ENCODE measurements at places on chromosomes 4 and X.

- DNase-seq = peak; percentile 6
These were observed 37.9 kb downstream of the RAB40AL start for GRCh38 chrX:102975016-102975415.

DNA sequence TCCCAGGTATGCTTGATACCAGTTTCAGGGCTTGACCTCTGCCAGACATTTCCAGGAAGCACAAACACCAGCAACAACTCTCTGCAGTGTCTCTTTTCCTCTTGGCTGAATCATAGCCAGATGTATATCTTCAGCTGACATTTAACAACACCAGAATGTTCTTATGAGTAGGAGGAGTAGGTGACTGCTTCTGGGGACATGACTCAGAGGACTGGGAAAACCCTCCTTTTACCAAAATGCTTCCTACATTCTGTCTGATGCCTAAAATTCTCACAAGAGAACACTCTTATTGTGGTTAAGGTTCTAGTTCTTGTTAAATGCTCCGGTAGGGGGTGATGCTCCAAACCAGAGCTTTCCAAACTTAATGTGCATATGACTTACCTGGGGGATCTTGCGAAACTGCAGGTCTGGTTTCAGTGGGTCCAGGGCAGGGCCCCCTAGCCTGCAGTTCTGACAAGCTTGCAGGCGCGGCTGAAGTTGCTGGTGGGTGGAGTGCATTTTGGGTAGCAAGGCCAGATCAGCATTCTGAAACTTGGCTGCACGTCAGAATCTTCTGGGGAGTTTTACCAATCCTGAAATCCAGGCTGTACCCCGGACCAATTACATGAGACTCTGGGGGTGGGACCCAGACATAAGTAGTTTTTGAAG lies 329.3 kb upstream of the RPS6KA3 start:
- peak; percentile 78 for DNase-seq

DNA sequence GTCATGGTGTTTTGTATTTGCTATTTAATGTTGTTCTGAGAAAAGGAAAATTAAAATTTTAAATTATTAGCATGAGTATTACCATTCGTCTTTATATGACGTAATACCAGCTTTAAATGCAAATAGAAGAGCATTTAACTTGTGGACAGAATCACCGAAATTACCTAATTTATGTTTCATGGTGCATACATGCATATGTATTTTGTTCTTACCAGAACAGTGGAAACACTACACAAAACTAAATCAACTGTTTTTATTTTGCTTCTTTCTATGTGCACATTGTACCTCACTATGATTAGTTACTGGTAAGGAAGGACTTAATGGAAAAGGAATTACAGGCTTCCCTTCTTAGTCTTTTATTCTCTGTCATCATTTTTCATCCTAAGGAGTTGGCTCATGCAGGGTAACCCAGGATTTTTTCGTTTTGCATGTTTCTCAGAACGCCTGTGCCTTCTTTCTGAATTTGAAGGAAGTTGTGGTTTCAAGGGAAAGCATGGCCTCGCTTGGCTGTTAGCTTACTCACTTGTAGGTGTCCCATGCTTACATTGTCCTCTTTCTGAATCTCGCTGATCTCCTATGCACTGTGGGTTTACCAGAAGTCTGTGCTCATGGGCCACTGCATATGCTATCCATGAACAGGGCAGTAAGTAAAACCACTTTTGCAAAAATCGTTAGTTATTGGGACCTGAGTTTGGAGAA lies 300.0 kb upstream of the PUDP start:
- DNase-seq = no peak

DNA sequence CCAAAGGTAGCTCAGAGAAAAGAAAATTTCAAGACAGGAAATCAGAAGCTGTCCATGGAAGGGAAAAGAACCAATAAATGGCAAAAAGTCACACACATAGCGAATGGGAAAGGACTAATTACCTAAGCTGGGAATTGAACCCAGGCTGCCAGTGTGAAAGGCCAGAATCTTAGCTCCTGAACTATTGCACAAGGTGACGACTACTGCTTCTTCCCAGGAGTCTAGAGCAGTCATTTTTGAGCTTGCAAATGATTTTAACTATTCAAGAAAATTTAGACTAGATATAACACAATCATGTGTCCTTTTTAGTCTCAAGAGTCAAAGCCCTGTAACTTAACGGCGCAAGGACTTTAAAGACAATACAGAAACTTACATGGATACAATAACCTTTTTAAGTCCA lies 34.1 kb upstream of the ZNF81 start:
- peak; percentile 17 for DNase-seq

GRCh38 chrX:11239230-11239629 lies 54.0 kb upstream of the AMELX start:
- DNase-seq = peak; percentile 71

DNA sequence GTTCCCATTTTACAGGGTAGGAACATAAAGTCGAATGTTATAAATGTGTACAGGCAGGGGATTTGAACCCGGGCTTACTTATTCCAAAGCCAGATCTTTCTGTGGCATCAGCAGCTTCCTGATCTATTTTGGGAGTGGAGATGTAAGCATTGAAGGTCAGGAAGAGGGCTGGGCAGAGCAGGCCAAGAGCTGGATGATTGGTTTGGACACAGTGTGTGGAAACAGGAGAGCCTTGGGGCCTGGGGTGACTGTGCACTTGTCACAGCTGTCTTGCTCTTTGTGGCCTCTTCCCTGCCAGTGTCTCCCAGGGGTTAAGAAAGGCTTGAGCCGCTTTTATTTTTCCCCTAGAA lies 127.9 kb upstream of the ENPP6 start:
- DNase-seq = no peak

GRCh38 chr4:26120098-26120825 lies 200.6 kb upstream of the RBPJ start:
- DNase-seq = peak; percentile 6

GRCh38 chr4:149486861-149487260 lies 328.8 kb downstream of the IQCM start:
- no peak for DNase-seq

DNA sequence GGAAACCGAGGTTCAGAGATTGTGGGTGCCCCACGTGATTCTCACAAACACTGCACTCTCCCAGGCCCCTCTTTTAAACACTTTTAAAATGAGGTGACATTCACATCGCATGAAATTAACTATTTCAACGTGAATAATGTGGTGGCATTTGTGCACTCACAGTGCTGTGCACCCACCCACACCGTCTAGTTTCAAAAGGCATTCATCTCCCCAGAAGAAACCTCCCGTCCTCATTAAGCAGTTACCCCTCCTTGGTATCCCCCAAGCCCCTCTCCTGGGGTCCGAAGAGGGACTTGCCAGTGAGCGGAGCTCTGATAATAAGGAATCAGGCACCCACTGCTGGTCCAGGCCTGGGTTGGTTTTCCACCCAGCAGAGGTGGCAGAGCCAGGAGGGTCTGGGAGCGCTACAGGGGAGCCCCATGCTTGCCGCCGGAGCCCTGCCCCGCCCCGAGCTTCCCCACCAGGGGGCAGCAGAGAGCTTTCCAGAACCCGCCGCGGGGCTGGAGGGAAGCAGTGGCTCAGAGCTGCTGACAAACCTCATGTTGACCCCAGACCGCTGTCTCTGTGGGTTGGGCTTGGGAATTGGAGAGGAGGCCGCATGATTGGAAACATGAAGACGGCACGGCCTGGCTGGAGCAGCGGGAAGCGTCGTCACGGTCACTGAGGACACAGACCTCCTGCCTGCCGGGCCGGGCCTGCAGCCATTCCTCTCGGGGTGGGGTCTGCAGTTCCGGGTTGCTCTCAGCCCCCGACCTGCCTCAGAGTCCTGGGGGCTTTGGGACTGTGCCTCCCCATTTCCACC lies 27.5 kb upstream of the HTRA3 start:
- peak; percentile 95 for DNase-seq

- DNase-seq = no peak
These were observed 154.6 kb downstream of the ATOH1 start for GRCh38 chr4:93983140-93983539.

GRCh38 chrX:68827848-68828624 lies 785 bp upstream of the EFNB1 start:
- peak; percentile 89 for DNase-seq

DNA sequence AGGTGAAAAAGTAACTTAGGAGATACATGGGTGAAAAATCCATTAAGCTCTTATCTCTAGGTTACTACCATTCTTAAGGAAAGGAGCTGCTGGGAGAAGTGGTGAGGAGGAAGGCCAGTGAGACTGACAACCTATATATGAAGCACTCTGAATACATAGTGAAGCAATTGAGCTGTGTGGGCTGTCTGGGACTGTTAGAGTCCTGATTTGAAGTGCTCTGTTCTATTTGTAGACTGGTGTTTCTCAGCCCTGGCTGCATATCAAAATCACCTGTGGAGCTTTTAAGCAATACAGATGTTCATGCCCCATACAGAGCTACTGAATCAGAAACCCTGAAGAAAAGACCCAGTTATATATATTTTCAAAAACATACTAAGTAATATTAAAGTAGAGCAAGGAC lies 3.9 kb downstream of the SERTM2 start:
- DNase-seq = no peak

DNA sequence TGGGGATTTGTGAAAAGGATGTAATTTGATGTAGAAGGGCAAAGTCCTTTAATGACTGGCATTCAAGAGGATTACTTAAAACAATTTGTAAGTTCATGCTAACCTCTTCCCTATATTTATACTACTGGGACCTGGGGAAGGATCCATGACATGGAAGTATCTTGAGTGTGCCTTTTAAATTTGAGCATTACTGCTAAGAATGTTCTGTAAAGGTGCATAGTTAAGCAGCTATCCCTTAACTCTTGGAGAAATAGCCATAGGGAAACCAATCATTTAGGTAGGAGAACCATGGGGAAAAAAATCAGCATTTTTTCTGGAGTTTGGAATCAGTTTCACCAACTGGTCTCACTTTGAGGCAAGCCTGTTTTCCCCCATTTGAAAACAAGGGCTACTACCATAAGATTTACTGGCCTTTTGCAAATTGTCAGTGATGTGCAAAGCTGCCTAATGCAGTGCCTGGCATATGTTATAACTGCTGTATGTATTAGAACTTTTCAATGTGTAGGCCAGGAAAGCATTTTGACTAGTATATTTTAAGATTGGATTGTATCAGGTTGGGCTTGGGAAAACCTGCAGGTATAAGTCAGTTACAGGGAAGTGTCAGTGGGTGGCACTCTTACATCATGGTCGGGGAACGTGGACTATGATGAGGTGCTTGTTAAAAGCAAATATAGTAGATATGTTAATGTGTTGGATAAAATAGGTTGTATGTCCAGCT lies 72.1 kb downstream of the PRSS12 start:
- DNase-seq = peak; percentile 87

- DNase-seq = no peak
These were observed 58.2 kb downstream of the GPR143 start for GRCh38 chrX:9707306-9708033.

GRCh38 chr4:144313370-144313769 lies 172.9 kb upstream of the GYPA start:
- no peak for DNase-seq

All from cardiac fibroblast (primary cell).